ENCODE measurements at places on chromosomes 11 and 22.

DNA sequence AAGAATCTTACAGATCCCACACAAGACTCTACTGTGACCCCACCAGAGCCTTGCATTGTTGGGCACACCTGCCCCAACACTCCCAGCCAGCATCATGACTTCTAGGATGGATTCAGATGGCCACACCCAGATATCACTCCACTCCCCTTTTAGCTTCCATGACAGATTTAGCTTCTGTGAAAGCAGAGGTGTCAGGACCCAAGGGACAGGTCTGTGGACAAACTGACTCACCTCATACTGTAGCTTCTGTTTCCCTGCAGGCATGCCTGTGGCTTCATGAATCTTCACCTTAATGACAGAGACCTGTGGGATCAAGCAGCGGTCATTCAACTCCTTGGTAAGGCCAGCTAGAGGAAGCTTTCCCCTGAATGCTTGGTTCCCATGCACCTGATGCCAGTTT lies 8.5 kb upstream of the TBC1D10A start:
- no peak for DNase-seq

DNA sequence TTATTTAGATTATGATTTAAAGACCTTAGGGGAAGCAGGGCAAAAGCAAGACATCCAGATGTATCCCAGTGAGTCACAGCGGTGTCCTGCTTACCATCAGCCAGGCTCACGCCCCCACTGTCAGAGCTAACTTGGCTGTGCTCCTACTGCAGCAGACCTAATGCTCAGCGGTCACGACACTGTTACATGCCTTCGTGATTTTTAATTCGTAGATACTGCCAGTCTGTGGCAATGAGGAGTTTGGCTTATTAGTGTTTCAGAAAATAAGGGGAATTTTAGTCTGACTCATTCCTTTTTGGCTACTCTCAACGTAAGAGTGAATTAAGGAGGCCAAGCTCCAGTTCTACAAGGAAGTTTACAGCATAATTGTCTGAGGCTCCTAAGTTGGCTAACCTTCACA lies 22.7 kb downstream of the EFCAB6 start:
- DNase-seq = no peak

DNA sequence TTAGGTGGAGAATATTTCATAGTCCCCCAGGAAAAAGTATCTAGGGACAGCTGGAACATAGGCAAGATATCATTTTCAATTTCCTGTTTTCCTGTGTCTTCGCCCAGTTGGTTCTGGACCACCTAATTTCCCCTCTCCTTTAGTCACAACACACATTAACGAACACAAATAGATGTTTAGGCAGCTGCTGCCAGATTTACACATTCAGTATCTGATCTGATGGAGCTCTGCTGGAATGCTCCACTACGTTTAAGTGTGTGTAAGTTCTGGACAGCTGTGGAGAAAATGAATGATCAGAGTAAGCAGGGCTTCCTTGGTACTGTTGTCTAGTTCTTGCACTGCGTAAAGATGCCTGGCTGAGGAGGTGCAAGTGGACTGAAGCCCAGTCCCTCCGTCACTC lies 36.1 kb upstream of the CLPB start:
- no peak for DNase-seq

GRCh38 chr11:46489656-46490560 lies 98.3 kb upstream of the CHRM4 start:
- peak; percentile 6 for DNase-seq

DNA sequence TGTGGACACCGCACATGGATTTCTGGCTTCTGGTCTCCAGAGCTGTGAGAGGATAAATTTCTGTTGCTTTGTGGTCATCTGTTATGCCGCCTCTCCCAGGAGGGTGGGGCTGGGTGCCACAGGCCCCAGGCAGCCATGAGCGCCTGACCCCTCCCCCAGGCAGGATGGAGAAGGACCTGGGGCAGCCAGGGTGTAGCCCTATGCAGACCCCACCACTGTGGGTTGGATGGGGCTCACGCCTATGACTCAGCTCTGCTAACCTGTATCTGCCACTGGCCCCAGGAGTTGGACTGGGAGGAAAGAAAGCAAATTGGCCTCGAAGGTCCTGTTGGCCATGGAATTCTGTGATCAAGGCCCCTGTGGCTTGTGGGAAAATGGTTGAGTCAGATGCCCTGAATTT lies 1351.1 kb downstream of the BRD1 start:
- DNase-seq = no peak

DNA sequence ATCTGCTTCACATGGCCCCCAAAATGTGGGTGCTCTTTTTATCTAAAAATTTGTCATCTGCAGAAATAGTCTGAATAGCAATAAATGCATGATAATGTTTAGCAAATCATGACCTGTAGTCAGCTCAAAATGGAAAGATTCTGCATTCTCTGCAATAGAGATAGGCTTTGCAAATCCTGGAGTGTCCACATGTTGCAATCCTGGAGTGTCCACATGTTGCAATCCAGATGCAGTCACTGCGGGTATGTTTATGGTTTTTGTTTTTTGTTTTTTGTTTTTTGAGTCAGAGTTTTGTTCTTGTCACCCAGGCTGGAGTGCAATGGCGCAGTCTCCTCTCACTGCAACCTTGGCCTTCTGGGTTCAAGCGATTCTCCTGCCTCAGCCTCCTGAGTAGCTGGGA lies 20.2 kb upstream of the LRRC32 start:
- DNase-seq = no peak

DNA sequence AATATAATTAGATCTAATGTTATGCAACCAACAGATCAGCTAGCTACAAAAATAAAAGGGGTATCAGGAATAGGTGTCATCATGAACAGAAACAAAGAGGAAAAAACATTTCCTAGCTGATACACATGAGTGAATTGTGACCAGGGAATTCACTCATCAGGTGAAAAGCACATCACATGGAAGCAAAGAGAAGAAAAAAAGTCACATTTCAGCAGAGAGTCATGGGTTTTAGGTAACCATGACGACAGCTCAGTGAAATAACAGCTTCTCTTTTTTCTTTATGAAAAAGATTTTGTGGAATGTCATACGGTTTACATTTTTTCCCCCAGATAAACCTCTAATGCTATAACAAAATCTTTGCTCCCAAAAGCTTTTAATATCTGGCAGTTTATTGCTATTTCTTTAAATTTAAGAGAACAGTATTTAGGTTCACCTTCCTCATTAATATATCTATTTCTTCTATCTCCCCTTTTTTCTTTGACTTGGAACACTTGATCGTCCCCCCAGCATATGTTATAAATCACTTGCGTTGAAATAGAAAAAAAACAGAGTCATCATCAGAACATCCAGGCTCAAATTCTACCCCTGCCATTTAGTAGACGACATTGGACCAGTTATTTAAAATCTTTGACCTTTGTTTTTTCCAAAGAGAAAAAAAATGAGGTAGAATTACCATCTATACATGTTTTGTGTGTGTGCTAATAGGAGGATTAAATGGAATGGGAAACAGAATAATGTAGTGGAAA lies 5.3 kb downstream of the TYR start:
- no peak for DNase-seq

GRCh38 chr11:3014057-3014938 lies 22.2 kb upstream of the NAP1L4 start:
- DNase-seq = peak; percentile 59

GRCh38 chr11:19306179-19306944 lies 65.6 kb upstream of the E2F8 start:
- no peak for DNase-seq

GRCh38 chr11:46248289-46249102 lies 29.0 kb upstream of the CREB3L1 start:
- no peak for DNase-seq

GRCh38 chr22:33793475-33793874 lies 126.8 kb downstream of the LARGE1 start:
- DNase-seq = no peak

DNA sequence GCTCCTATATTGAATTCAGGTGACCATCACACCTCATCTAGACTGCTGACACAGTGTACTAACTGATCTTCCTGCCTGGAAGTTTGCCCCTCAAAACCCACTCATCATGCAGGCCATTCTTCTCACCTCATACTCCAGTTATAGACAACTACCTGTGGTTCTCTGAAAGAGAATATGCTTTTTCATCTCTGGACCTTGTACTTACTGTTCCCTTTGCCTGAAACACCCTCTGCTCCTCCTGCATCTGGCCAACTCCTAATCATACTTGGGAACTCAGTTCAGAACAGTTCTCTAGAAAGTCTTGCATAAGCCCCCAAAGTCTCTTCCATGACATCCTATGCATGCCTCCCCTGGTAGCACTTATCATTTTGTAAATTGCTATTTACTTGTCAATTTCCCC lies 28.2 kb upstream of the P4HA3 start:
- DNase-seq = no peak

GRCh38 chr11:66022401-66023185 lies 3.7 kb downstream of the CATSPER1 start:
- DNase-seq = peak; percentile 68

GRCh38 chr11:26741036-26741435 lies 19.2 kb upstream of the SLC5A12 start:
- no peak for DNase-seq

DNA sequence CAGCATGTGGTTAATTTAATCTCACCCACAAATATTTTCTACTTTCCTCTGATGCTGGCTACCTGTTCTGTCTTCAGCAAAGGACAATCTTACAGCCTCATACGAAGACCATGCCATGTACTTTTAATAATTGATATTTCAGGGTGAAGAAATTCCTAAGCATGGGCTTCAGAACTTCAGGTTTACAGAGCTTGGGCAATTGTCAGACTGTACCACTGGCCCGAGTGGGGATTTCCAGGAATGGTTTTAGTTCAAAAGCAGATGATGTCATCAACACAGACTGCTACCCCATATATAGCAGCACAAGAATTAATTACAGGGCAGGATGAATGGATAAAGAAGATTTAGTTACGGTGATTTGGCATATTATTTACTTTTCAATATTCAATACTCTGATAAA lies 171.8 kb downstream of the ETS1 start:
- no peak for DNase-seq

DNA sequence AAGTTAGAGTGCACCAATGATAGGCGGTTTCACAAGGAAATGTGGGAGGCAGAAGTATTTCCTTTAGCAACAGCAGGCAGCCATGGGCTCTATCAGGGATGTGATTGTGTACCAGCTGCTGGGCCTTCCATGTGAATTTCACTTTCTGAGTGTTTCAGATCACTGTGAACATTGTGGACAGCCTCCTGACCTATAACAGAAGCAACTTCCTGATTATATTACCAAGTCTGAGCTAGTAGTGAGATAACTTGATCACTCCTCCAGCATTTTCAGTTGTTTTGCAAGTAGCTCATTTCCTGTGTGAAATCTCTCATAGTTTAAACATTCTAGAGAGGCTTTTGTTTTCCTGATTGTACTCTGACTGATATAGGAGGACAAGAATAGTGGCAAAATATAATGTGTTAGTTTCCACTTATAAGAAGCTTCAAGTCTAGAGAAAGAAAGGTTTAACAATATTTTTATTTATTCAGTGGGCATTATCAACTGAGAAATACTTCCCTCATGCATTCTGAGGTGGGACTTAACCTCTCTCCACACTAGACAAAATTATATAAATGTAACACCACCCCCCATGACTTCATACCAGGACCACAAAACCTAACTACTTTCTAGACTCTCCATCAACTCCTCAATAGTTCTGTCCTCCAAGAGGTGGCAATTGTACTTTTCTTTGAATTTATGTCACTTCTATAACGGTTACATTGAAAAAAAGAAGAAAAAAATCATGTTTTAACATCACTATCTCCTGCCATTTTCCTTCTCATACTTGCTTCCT lies 184.2 kb upstream of the LUZP2 start:
- DNase-seq = no peak

DNA sequence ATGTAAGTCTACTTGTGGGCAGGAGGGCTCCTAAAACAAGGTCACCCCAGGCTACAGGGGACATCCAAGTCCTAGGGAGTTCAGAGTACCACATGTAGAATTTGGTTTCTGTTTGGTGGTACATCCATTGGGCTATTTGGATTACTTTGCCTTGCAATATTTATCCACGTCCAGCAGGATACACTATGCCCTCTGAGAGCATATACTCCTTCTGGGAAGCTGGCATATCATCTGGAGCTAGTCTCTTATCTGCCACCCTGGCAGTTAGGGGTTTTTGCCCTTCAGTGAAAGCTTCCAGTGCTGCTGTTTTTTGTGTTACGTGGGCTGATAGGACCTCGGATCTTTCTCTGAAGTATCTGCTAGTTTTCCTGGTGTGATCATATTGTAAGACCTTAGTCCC lies 7.3 kb downstream of the LMO2 start:
- no peak for DNase-seq

DNA sequence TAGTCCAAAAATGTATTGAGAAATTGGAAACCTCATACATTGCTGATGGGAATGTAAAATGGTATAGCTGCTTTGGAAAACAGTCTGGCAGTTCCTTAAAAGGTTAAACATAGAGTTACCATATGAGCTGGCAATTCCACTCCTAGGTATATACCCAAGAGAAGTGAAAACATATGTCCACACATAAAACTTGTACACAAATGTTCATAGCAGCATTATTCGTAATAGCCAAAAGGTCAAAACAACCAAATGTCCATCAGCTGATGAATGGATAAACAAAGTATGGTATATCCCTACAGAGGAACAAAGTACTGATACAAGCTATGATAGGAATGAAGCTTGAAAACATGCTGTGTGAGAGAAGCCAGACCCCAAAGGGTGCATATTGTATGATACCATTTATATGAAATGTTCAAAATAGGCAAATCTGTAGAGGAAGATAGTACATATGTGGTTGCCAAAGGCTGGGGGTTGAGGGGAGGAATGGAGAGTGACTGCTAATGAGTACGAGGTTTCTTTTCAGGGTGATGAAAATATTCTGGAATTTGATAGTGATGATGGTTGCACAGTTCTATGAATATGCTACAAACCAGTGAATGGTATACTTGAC lies 85.8 kb downstream of the ZBTB16 start:
- no peak for DNase-seq

- DNase-seq = no peak
These were observed 21.3 kb upstream of the GRAMD4 start for GRCh38 chr22:46598737-46599424.

DNA sequence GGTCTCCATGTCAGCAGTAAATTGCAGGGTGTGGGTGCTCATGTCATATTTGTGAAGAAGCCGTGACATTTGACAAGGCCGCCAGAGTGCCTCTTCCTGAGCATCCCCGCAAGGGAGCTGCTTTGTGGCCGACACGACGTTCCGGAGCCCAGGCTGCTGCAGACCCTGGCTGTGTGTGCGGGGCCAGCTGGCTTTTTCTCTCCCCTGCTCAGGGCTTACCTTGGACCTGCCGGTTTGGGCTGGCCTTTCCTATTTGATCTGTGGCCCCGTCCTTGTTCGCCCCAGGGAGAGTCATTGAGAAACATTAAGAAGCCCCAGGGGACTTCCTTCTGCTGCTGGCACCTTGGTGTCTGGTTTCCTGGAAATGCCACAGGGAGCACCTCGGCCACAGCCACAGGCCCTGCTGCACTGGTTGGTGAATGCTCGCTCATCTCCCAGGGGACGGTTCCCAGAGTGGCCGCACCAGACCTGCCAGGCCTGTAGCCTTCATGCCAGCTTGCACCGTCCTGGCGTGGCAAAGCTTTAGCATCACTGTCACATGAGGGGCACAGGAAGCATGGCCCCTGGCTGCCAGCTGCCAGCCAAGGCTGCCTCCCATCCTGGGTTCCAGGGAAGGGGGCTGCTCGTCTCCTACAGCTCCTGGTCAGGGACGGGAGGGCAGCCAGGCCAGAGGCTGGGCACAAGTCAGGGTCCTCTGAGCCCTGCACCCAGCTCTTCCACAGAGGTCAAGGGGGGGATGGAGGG lies 5.4 kb downstream of the GRK2 start:
- no peak for DNase-seq

GRCh38 chr22:42794551-42795510 lies 62.2 kb downstream of the ARFGAP3 start:
- no peak for DNase-seq

Data from activated CD4-positive, alpha-beta T cell treated with anti-CD3 and anti-CD28 coated beads, Interleukin-2, amount 50 U/mL, for 4 hours (primary cell).